ENCODE measurements at places on chromosomes 2 and 18.

- no peak for DNase-seq
Observed at GRCh38 chr2:20089715-20090464, 38.5 kb upstream of the LAPTM4A start.

DNA sequence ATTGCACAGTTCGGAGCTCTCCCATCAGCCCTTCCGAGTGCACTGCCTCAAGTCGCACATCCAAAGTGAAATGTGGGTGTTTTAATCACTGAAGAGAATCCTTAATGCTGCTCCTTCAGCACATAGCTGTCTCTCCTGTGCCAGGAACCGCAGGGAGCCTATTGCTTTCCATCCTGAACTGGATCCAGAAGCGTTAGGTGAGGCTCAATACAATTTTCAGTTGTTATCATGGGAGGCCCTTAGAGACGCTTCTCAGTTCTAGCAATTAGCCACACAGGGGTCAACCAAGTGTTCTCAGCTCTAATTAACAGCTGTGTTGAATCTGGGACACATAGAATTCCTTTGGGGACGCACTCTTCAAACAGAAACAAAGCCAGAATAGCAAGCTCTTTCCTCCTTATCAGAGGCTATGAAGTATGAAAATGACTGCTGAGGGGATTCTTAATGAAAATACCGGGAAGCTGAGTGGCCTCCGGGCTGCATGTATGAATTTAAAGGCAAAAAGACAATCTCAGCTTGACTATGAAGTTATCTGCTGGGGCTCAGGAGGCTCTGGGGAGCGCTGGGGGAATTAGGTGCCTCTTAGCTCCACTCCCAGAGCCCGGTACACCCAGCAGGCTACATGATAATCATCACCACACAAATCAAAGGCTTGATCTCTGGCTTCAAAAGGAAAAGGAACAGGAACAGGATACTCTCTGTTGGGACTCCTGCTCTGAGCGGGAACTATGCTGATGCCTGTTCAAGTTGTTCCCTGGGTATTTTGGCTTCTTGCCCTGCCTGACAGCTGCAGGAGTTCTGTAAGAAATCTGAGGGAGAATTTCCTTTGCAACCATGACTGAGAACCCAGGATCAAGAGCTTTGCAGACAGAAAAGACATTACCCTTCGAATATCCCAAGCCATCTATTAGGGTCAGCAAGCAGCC is 55.4 kb upstream of the NCOA1 start:
- no peak for DNase-seq

DNA sequence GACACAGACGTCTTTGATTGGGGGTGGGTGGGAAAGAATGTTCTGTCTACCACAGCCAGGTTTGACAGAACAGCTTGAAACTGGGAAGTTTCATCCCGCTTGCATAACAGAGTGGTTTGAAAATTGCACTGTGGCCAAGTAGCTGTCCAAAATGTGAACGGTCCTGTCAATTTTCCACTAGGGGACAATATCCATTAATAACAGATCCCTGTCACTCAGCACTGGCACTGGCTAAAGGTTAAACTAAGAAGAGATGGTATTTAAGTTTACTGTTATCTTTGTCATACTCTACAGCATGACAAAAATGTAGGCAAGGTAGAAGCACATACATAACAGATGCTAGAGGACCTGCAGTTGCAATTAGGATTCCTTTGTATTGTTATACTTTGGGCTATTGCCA is 55.6 kb upstream of the ACMSD start:
- DNase-seq, result peak; percentile 7

- no peak for DNase-seq
Observed at GRCh38 chr2:132374151-132374550, 42.5 kb upstream of the GPR39 start.

DNA sequence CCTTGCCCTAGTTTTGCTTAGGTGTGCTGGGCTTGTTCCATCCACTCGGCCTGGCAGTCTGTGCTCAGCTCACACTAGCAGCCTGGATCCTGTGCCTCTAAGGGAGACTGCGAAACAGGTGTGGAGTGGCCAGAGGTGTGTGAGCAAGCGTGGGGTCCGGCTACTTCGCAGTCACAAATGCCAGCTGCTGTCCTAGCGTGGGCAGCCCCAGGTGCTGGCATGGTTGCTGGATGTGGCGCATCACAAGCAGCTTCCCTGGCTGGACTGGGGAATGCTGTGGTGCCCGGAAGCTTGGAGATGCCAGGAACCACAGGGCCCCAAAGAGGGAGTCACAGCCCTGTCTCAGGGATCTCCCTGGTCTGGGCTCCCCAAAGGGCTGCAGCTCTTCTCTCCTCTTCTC is 119.0 kb upstream of the TMEFF2 start:
- DNase-seq, result no peak

DNA sequence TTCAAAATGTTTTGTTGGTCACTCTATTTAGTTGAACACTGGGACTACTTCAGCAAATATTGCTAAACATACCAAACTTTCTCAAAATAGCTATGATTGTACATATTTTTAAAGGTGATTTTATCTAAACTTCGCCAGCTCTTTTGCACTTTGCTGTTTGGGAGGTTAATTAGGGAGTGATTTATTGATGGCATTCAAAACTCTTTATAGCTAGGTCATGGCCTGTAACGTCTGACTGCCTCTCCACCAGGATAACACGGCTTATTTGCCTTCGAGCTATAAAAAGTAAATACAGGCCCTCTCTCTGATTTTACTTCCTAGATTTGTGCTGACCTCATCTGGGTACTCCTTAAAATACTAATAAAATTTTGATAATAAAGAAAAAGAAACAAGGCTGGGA is 931.9 kb downstream of the DCDC2C start:
- no peak for DNase-seq
